ENCODE measurements at places on chromosomes 12 and 14.
A peak's percentile ranks its signal among the peaks of the same experiment; 100 is the strongest.

DNA sequence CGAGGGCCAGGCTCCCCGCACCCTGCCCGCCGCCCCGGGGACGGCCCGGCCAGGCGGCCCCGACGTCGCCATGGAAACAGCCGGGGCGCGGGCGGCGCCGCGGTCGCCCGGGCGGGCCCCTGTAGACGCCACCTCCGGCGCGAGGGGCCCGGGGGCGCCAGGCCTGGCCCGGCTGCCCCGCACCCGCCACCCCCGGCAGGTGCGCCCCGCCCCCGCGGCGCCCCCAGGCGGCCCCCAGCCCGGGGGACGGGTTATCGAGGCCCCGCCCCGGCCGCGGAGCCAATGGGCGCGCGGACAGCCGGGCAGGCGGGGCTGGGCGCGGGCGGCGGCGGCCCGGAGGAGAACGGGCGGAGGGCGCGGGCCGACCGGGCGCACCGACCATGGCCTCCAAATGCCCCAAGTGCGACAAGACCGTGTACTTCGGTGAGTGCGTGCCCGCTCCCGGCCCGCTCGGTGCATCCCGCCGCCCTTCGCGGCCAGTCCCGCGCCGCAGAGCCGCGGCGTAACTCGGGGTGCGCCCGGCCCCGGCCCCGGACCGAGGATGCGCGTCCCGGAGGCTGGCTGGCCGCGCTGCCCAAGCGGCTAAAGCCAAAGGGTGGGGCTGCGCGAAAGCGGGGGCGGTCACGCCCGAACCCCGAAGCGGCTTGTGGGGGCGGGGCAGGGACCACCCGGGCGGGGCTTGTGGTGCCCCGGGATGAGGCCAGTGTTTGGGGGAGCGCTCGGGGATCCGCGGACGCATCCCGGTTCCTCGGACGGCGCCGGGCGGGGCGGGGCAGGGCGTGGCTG, at the start of gene CRIP2:
Gene CRIP2, plus strand, starts transcription at position 339 of the 786 bp plus-strand sequence. Its CDS starts 42 bp downstream, at position 381.
- DNase-seq: no peak

GRCh38 chr14:36426836-36427235, 93.2 kb downstream of the NKX2-1 start:
- DNase-seq: no peak

GRCh38 chr12:77925536-77926108, 94.9 kb downstream of the NAV3 start:
- peak; percentile 0 for DNase-seq

DNA sequence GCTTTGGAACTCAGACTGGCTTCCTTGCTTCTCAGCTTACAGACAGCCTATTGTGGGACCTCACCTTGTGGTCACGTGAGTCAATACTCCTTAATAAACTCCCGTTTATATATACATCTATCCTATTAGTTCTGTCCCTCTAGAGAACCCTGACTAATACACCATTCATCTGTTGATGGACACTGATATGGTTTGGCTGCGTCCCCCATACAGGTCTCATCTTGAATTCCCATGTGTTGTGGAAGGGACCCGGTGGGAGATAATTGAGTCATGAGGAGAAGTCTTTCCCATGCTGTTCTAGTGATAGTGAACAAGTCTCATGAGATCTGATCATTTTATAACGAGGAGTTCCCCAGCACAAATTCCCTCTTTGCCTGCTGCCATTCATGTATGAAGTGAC, 57.0 kb downstream of the OTOGL start:
- no peak for DNase-seq

GRCh38 chr12:123972457-123973401, at the start of the genes CCDC92 and ZNF664:
Gene CCDC92, minus strand, starts transcription at chr12:123972831. Its CDS starts 28,526 bp downstream, at chr12:123944305.
Gene ZNF664, plus strand, starts transcription at chr12:123973215. Its CDS starts 38,930 bp downstream, at chr12:124012145.
- DNase-seq: peak; percentile 84

DNA sequence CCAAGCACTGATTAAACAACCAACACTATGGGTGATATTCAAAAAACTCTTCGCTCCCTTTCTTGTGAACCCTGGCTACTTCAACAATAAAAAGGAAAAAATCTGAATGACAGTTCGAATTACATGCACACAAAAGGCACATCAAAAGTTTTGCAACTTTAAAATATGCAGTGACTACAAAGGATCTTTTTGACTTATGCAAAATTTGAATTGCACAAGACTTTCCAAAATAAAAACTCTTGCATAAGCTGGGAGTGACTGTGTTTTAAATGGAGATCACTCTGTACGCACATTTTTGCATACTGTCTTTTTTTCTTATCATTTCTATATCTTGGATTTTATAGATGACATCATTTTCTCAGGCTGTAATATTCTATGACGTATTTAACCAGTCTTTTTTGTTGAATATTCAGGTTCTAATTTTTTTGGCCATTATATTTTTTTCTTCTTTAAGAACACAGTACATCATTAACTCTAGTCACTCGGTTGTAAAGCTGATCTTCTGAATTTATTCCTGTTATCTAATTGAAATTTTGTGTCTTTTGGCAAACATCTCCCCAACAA, 667.6 kb upstream of the TBX3 start:
- no peak for DNase-seq

GRCh38 chr12:91974541-91975085, 171.0 kb downstream of the BTG1 start:
- DNase-seq: no peak

DNA sequence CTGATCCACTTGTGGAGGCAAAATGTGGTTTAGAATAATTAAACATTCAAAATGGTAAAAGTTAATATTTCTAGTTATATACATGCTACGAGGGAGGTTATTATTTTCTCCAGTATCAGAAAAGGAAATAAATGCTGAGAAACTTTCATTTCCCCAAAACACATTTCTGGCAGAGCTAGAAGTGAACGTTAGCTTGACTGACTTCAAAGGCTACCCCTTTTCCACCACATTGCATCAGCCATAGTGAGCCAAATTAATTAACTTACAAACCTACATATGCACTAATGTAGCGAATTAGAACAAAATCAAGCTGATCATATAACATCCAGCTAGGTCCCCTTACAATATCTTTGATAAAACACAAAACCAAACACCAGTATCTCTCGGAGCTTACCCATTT, 49.3 kb upstream of the RERGL start:
- no peak for DNase-seq
